CD4-positive, alpha-beta memory T cell (primary cell): ENCODE measurements at places on chromosomes 5 and 9.
A peak's percentile ranks its signal among the peaks of the same experiment; 100 is the strongest.

GRCh38 chr9:70081120-70081495 is 37.5 kb downstream of the MAMDC2 start:
- no peak overlapping the region for H3K4me3 ChIP-seq
- no peak overlapping the region for H3K27ac ChIP-seq
- H3K27me3 ChIP-seq = no peaks in the 10 kb centered on the region
- no peaks in the 10 kb centered on the region for H3K36me3 ChIP-seq

DNA sequence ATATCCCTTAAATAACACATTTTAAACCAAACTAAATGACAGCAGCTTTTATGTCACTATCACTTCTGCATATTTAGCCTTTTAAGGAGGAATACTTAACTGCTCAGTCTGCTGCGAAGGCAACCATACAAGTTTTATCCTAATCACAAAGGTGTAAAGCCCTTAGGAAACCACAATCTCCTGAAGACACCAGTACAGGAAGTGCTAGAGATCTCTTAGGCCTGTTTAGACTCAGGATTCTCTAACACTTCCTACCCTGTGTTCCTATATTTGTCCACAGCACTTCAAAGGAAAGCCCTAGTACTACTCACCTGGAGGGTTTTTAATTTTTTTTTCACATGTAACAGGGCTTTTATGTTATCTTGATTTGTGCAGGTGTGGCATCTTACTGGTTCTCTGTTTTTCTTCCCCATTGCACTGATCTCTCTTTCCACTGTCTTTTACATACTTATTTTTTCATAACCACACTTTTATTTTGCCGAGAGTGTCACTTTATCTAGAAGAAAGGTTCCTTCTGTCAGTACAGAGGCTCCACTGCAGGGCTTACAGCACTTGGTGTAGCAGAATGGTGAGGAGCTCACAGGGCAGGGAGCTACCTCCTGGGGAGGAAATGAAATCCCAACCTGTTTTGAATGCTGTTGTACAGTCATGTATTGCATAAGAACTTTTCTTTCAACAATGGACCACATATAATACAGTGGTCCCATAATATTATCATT is 1060.6 kb upstream of the ACO1 start:
- no peak overlapping the region for H3K4me3 ChIP-seq
- peak; percentile 34 for DNase-seq
- H3K27ac ChIP-seq = peak overlapping the region; percentile 43
- H3K36me3 ChIP-seq = no peaks in the 10 kb centered on the region
- H3K4me1 ChIP-seq = peaks cover 36% of the 10 kb centered on the region

GRCh38 chr5:145554399-145554798 is 280.7 kb downstream of the PRELID2 start:
- no peaks in the 10 kb centered on the region for H3K27me3 ChIP-seq
- no peak overlapping the region for H3K4me3 ChIP-seq
- no peak overlapping the region for H3K27ac ChIP-seq
- no peak for DNase-seq

GRCh38 chr5:40988746-40989510 is 79.6 kb downstream of the C7 start:
- H3K4me3 ChIP-seq = no peak overlapping the region
- no peak for DNase-seq
- no peaks in the 10 kb centered on the region for H3K4me1 ChIP-seq
- H3K27ac ChIP-seq = no peak overlapping the region
- H3K36me3 ChIP-seq = no peaks in the 10 kb centered on the region

- no peaks in the 10 kb centered on the region for H3K36me3 ChIP-seq
- H3K27ac ChIP-seq = no peak overlapping the region
- H3K4me3 ChIP-seq = no peak overlapping the region
- no peaks in the 10 kb centered on the region for H3K4me1 ChIP-seq
- no peak for DNase-seq
These were observed 17.3 kb upstream of the ZNF622 start for GRCh38 chr5:16482891-16483290.

GRCh38 chr9:89528131-89528530 is 30.2 kb upstream of the SEMA4D start:
- H3K36me3 ChIP-seq = no peaks in the 10 kb centered on the region
- H3K4me1 ChIP-seq = peaks cover 100% of the 10 kb centered on the region
- no peak overlapping the region for H3K4me3 ChIP-seq
- DNase-seq = no peak
- H3K27ac ChIP-seq = no peak overlapping the region

DNA sequence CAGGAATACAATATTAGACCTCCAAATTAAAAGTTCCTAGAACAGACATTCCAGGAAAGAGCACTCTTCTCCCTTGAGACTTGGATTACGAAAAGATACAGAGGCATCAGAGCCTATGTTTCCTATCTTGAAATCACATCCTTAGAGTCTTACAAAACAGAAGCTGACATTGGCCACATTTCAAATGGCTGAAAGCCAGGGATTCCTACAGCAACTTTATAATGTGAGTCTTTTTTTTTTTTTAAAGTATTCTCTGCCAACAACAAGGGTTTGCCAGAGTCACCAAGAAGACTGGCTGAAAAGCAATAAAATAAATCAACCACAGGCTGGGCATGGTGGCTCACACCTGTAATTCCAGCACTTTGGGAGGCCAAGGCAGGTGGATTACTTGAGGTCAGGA is 63.1 kb downstream of the TRPM6 start:
- no peak overlapping the region for H3K4me3 ChIP-seq
- H3K27me3 ChIP-seq = no peaks in the 10 kb centered on the region
- H3K36me3 ChIP-seq = no peaks in the 10 kb centered on the region
- DNase-seq = no peak
- no peak overlapping the region for H3K27ac ChIP-seq

DNA sequence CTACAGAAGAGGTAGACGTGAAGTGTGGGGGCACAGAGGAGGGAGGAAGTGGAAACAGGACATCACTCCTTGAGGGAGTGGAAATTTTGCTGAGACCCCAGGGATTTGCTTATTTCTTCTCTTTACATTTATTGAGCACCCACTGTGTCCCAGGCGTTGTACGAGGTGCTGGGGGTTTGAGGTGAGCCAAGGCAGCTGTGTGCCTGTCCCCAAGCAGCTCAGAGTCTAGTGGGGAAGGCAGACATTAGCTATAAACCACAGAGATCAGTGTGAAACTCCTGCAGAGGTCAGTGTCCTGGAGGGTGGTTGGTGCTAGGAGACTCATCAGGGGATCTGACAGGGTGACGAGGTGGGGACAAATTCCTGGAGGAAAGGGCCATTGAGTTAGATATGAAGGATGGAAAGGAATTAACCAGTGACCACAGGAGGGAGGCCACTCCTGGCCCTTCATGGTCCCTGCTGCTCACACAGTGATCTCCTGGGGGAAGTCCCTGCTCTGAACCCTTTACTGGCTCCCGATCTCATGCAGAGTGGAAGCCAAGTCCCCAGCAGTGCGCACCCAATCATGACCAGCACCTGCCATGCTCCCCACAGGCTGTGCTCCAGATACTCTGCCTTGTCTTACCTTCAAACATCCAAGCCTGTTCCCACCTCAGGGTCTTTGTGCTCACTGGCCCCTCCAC is 3.4 kb upstream of the CXCL14 start:
- H3K4me1 ChIP-seq = no peaks in the 10 kb centered on the region
- H3K4me3 ChIP-seq = no peak overlapping the region
- no peak for DNase-seq
- no peak overlapping the region for H3K27ac ChIP-seq

DNA sequence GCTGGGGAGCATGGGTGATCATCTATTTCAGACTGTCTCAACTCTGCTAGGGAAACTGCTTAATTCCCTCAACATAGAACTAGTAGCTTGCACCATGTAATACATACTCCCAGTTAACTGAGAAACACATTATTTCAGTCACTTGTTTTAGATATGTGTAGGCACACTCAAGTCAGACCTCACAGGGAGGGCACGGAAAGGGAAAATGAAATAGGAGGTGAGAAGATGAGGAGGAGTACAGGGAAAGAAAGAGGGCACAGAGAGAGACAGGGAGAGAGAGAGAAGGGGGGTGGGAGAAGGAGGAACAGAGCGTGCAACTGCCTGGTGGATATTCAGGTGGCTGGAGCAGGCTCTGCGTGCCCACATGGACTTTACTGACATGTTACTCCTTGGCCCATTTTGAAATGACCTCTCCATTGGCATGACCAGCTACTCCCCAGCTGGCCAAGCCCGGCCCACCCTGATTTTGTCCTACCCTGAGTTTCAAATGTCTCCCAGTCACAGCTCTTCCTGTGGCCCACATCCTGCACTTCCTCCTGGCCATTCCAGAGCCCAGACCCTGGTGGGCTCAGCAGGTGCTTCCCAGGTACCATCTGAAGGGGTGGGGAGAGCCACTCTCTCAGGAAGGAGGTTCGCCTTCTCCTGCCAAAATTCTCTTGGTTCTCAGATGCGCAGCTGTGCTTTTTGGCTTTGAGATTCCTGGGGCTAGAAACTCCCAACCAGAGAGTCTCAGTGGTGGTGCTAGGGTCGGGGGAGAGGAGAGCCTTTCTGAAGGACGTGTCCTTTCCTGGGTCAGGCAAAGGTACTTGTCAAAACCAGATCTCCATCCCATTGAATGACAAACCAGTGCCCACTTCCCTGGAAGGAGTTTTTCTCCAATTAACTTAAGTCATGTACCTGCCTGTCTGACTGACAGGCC is 229.4 kb downstream of the FSTL4 start:
- no peaks in the 10 kb centered on the region for H3K27me3 ChIP-seq
- H3K4me1 ChIP-seq = no peaks in the 10 kb centered on the region
- no peaks in the 10 kb centered on the region for H3K36me3 ChIP-seq
- no peak overlapping the region for H3K4me3 ChIP-seq
